A673 (cell line): ENCODE measurements at places on chromosomes 11 and 22.

DNA sequence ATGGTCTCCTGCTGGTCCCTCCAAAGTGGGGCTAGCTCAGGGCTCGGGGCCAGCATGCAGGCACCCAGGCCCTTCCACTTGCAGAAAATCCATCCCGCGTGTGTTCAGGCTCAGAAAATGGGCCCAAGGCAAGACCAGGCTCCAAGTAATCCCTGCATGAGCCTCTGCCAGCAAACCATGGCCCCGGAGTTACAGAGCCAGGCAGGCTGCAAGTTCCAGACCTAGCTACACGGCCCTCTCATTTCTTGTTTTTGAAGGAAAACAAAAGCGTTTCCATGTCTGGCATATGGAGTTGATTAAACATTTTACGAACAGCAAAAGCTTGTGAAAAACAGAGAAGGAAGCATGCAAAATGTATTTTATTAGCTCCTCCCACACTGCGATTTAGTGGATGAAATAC lies 29.7 kb downstream of the KIAA0930 start:
- DNase-seq = no peak

DNA sequence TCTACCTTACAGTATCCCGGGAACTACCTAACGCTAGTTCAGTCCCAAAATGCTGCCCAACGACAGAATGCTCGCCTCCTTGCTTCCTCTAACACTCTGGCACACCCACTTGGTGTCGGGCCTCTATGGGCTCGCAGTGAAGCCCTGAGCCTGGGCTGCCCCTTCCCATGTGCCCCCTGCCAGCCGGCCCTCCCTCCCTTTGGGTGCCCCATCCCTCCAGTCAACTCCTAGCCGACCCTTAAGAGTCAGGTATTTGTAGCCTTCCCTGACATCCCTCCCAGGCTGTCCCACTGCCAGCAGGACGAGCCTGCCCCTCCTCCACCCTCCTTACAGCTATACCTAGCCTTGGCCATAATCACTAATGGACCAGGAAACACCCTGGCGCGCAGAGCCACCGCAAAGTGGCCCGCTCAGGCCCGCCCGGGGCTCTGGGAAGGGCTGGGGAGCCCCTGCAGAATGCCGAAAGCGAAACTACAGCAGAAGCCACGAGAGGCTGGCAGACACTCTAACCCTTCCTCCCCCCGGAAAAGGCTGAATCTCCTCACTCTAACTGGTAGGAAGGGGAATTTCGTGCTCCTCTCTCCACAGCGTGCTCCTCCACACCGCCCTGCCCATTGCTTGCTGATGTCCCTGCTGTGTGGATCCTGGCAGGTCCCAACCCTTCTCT lies 8.2 kb downstream of the CBX7 start:
- DNase-seq = peak; percentile 48

DNA sequence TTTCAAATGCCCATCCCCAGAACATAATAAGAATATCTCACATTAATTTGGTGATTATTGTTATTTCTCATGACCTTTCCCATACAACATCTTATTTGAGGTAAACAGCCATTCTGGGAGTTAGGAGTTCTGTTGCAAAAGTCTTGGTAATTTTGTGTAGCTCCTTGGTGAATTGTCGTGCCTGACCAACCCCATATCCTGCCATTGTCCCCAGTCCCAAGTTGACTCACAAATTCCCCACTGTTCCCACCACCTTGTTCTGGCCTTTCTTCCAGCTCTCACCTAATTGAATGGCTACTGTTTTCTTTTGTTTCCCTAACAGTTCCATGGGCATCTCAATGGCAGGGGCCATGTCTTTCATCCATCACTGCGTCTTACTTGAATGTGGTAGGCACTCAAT lies 8.0 kb downstream of the MTNR1B start:
- DNase-seq = no peak

DNA sequence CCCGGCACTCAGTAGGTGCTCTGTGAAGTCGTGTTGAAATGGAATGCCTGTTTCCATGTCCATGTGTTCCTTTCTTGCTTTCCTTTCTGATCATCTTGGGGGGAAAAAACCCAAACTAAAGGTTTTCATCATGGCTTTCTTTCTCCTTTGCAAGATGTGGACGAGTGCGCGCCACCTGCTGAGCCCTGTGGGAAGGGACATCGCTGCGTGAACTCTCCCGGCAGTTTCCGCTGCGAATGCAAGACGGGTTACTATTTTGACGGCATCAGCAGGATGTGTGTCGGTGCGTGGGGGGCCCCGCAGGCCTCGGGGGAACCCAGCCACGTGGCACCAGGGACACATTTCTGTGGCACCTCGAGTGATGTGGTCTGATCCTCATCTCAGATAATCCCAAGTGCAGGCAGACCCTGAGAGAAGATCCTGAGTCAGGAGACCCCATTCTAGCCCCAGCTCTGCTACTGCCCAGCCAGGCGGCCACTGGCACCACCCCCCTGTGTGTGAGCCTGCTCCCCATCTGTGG lies 39.4 kb downstream of the FBLN1 start:
- DNase-seq = no peak

GRCh38 chr11:58844361-58845005 lies at the start of gene GLYATL2:
TSS of gene GLYATL2 (minus strand) at chr11:58844704. CDS start at chr11:58839612, 5,092 bp downstream.
- DNase-seq = no peak

GRCh38 chr11:45847911-45848316 lies 639 bp downstream of the CRY2 start:
- DNase-seq = peak; percentile 82

- DNase-seq = no peak
Observed at GRCh38 chr22:41816241-41816640, 15.8 kb downstream of the CCDC134 start.

- no peak for DNase-seq
Observed at GRCh38 chr11:32039149-32039548, 51.7 kb upstream of the RCN1 start.

- no peak for DNase-seq
Observed at GRCh38 chr11:69874984-69875624, 55.9 kb upstream of the FGF3 start.

GRCh38 chr11:1346669-1347390 lies 37.4 kb upstream of the TOLLIP start:
- no peak for DNase-seq

DNA sequence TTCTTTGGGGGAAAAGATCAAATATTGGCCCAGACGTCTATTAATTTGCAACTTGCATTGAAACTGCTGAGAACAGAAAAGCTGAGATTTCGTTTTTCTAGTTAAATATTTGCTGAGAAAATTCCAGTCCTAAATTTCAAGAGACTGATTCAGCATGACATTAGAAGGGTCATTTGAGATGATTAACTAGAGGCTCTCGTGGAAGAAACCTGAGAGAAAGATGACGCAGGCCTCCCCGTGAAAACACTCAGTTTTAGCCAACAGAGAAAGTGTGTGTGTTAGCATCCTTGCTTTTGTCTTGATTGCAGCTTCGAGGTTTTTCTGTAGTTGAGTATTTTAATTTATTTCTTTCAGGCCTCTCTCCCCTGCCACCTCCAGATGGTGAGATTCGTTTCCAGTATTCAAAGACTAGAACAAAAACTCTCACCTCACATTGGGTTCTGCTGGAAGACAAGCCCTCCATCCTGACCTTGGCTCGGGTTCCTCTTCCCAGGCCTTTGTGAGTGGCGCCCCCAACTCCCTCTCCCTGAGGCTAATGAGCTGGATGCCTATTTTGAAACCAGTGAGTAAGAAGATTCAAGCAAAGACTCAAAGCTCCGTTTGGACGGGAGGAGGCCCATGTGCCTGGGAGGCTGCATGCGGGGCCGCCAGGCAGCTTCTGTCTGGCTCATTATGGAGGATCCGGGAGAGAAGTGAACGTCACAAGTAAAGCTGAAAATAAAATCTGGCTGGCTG lies 52.4 kb downstream of the CELSR1 start:
- no peak for DNase-seq

DNA sequence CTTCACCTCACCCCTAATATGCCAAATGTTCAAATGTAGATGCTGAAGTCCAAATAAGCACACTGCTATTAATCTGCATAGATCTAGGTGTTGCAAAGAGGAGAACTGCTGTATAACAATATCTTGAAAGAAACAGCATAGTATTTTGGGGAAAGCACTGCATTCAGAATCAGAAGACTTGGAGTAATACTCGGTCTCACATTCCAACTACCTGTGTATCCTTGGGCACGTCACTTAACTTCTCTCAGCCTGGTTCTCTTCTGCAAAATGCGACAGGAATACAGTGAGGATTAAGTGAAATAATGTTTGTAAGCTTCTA lies 332 bp upstream of the HMGXB4 start:
- no peak for DNase-seq

DNA sequence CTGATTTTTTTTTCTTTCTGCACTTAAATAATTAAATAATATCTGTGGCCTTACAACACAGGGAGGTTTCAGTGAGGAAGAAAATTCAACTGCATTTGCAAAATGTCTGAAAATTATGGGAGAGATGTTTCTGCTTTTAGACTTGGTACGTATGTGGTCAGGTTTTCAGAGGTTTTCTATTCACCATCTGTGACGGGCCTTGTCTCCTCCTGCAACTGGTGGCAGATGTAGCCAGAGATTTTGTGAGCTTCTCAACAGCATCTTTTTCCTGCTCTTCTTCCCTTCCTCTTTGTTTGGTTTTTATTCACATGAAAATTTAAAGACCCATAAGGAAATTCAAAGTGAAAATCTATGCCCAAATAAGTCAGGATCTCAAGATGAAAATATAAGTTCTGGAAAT lies 38.3 kb downstream of the ZBTB16 start:
- DNase-seq = no peak

- no peak for DNase-seq
Observed at GRCh38 chr11:128400382-128401203, 186.8 kb downstream of the ETS1 start.

DNA sequence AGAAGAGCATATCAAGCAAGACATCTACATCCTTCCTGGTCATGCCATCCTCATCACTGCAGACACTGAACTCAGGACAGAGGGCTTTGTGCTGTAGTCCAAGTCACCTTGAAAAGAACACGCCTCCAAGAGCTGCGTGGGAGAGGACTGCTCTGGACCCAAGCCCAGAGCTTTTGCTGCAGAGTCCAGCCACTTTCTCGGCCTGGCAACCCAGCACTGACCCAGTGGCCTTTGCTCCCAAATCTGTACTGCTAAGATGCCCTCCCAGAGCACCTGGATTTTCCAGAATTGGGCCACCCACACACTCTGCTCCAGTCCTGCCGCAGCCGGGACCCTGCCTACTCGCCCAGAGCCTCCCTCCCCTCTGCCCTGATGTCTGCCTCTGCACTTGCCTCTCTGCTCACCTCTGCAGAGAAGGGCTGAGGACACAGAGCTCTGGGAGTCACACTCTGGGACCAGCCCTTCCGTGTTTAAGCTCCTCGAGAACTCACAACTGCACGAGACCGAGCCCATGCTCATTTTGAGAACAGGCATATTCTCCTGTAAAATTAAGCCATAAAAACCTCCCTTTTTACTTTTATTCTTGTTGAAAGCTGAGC lies 83.8 kb upstream of the CSNK2A3 start:
- DNase-seq = no peak
